ENCODE measurements at places on chromosomes 3 and 15. TPM values are rescaled to one million over a fixed set of nuclear protein-coding genes. Genes with fewer than 3 reads are reported as not detected.

The SLCO2A1 gene
- 0.11 TPM for total RNA-seq

GRCh38 chr3:120473389-120473788 lies 22.6 kb upstream of the FSTL1 start:
- no peak for DNase-seq

DNA sequence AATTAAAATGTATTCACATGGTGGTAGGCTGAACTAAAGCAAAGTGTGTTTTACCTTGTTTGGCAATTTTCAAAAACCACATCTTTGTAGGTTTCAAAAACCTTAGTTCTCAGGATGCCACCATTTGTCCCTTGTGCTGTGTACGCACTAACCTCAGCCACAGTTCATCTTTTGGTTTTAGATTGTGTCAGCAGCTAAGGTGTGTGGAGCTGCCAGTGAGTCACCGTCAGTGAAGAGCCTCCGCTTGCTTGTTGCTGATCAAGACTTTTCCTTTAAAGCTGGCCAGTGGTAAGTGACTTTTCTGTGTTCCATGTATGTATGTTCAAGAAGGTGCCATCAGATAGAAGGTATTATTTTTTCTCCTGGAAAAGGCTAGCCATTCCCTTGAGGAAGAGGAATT lies 21.1 kb downstream of the OXNAD1 start:
- no peak for DNase-seq

The FBXW12 gene
- not detected for total RNA-seq

- DNase-seq: no peak
These were observed 139.9 kb downstream of the TJP1 start for GRCh38 chr15:29682361-29682760.

DNA sequence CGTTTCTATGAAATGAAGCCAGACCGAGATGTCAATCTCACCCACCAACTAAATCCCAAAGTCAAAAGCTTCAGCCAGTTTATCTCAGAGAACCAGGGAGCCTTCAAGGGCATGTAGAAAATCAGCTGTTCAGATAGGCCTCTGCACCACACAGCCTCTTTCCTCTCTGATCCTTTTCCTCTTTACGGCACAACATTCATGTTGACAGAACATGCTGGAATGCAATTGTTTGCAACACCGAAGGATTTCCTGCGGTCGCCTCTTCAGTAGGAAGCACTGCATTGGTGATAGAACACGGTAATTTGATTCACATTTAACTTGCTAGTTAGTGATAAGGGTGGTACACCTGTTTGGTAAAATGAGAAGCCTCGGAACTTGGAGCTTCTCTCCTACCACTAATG lies 41.9 kb upstream of the TRA2B start:
- DNase-seq: no peak

The KLHL40 gene
- total RNA-seq: not detected

The LYZL4 gene
- total RNA-seq: not detected

DNA sequence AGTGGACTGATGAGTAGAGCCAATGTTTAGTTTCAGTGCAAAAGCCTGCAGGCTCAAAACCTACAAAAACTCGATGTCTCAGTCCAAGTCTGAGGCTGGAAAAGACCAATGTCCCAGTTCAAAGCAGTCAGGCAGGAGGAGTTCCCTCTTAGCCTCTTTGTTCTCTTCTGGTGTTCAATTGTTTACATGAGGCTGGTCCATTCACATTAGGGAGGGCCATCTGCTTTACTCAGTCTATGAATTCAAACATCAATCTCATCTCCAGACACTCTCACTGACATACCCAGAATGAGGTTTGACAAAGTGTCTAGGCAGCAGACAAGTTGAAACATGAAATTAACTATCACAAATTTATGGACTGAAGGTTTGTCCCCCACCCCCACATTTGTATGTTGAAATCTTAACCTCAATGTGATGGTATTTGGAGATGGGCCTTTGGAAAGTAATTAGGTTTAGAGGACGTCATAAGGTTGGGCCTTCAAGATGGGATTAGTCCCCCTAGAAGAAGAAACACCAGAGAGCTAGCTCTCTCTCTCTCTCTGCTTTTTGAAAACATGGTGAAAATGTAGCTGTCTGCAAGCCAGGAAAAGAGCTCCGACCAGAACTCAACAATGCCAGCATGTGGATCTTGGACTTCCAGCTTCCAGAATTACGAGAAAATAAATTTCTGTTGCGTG lies 438.5 kb upstream of the RGMA start:
- peak; percentile 33 for DNase-seq

The LRRC2 gene
- total RNA-seq: 0.68 TPM

DNA sequence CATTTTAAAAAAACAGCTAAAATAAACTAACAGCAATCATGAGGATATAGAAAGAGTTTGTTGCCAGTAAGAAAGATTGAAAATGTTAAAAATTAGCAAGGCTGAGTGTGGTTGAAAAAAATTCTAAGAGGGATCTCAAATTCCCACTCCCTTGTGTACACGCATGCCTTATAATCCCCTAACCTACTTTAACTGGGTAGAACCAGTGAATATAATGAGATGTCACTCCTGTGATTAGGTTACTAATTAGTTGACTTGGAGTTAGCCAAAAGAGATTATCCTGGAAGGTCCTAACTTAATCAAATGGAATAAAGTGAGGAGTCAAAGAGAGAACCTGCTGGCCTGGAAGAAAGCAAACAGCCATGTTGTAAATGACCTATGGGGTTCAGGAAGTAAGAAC lies 286.0 kb upstream of the TGFBR2 start:
- DNase-seq: no peak

DNA sequence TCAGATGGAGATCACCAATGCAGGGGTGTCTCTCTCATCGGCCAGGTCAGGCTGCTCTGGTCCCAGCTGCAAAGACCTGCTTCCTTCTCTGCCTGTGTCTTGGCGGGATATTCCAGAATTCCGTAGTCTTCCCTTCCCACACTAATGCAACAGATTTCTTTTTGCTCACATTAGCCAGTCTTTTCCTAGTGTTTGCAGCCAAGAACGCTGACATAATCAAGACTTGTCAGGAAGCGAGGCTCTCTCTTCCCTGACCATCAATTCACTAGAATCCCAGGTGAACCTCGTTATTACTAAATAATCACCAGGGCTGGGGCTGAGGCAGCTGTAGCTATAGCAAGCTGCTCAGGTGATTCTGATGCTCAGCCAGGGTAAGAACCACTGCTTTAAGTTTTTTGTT lies 43.2 kb upstream of the ACKR4 start:
- DNase-seq: no peak

DNA sequence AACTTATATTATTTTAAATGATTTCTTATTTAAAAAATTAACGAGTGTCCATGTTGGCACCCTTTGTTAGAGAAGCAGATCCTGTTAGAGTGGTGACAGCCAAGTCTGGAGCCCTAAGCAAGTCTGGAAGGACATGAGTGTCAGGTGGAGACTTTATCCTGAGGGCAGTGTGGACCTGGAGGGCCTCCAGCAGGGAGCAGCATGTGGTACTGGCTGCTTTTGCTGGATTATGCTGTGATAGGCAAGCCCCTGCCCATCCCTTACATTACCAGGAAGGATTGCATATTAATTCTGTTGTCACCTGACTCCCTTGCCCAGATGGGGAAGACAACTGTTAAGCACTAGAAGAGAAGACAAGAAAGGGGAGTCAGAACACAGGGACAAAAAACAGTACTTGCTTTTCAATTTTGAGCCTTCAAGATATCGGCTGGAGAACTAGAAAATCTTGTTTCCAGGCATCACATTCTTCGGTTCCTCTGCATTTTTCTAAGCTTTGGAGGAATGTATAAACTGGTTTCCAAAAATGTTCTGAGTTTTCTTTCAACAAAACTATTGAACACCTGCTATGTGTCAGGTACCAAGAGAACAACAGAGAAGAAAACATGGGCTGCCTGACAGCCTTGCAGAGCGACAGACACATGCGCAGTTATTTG lies 22.7 kb downstream of the ZNF860 start:
- DNase-seq: peak; percentile 58

The KCNH8 gene
- not detected for total RNA-seq

The OR5H6 gene
- total RNA-seq: not detected

GRCh38 chr15:96750361-96750760 lies 419.9 kb downstream of the NR2F2 start:
- no peak for DNase-seq

DNA sequence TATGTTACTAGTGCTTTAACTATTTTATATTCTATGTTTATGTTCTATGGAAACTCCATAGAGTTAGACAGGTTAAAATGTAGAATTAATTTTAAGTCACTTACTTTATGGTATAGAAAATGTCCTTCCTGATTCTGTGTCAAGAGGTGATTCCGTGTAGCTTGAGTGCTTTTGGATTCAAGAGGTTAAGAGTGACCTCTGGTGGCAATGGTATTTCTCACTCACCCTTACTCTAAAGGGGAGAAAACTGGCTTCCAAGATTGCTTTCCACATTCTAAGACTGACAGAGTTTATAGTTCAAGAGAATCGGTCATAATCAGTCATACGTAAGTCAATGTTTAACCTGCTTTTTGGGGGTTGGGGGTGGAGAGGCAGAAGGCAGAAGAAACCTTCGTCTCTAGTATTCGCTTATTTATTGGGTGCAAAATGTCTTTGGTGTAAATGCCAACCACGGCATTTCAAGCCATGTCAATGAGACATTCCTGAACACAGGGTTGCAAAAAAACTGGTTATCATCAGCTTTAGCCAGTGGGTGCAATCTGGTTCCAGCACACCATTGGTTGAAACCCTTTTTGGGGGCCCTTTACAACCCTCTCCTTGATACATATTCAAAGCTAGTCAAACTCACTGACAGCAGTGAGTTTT lies 92.0 kb upstream of the VGLL3 start:
- DNase-seq: no peak

DNA sequence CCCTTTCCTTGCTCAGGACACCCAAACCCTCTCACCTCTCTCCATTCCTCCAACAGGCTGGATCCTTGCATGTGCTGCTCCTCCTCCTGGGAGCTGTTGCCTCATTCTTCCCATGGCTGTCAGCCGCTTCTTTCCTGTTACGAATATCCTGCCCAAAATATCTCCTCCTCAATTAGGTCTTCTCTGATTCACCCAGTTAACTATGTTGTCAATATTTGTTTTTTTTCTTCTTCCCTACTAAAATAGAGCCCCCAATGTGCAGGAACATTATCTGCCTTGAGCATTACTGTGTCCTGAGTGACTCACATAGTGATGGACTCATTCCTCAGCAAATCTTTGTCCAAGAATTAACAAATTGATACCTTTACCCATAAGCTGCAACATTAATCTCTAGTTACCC lies 357.2 kb downstream of the CLSTN2 start:
- no peak for DNase-seq

GRCh38 chr3:24608701-24609390 lies 114.2 kb upstream of the THRB start:
- no peak for DNase-seq

DNA sequence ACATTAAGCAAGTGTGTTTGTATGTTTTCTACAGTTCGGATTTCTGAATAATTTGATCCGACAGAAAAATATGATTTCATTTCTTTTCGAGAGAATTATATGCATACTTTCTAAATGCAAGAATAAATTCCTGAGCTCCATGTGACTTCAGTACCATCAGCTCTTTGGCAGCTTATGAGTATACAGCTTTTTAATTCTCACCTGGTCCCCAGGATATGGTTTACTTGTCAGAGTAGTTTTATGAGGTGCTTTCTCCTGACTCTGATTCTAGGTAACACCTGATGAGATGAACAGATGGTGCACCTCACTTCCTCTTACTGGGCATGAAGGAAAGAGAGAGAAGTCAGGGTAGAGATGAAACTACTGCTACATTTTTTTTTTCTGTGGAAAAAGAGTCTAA lies 3.1 kb downstream of the HGD start:
- DNase-seq: no peak

- DNase-seq: peak; percentile 82
These were observed 15.6 kb downstream of the THBS1 start for GRCh38 chr15:39596358-39597051.

The PLOD2 gene
- 22.9 TPM for total RNA-seq

GRCh38 chr3:69240651-69241568 lies 118.5 kb upstream of the LMOD3 start:
- no peak for DNase-seq

- DNase-seq: no peak
These were observed 86.3 kb upstream of the LRRN1 start for GRCh38 chr3:3712971-3713370.

- DNase-seq: no peak
These were observed 1.8 kb downstream of the ACAP2 start for GRCh38 chr3:195441051-195441450.

GRCh38 chr15:67150023-67150860 lies 84.8 kb downstream of the SMAD3 start:
- DNase-seq: peak; percentile 91

GRCh38 chr3:171262431-171262830 lies 197.8 kb downstream of the TNIK start:
- DNase-seq: no peak

- no peak for DNase-seq
These were observed 12.4 kb downstream of the GNAI2 start for GRCh38 chr3:50248387-50248786.

The GOLGA8G gene
- total RNA-seq: not detected

GRCh38 chr15:91263632-91264531 lies 163.8 kb downstream of the SV2B start:
- peak; percentile 58 for DNase-seq

GRCh38 chr3:184765047-184765729 lies 46.8 kb upstream of the VPS8 start:
- DNase-seq: peak; percentile 100

The CORO2B gene
- total RNA-seq: 0.46 TPM

The ARL14 gene
- 0.44 TPM for total RNA-seq

DNA sequence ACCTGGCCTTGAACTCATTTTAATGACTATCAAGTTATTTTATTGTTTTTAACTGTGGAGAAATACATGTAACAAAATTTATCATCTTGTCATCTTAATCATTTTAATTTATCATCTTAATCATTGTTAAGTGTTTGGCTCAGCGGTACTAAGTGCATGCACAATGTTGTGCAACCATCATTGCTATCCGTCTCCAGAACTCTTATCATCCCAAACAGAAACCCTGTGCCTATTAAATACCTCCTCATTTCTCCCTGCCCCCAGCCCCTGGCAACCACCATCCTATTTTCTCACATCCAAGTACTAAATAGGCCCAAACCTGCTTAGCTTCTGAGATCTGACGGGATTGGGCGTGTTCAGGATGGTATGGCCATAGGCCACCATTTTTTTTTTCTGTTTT lies 51.5 kb upstream of the UBP1 start:
- DNase-seq: no peak
